ENCODE measurements at places on chromosomes 1 and 21. TPM values are rescaled to one million over a fixed set of nuclear protein-coding genes. Genes with fewer than 3 reads are reported as not detected.

Gene KIF14
- 1.8 TPM for total RNA-seq

Gene CLCN6
- 22.4 TPM for total RNA-seq

Gene PCNX2
- total RNA-seq, result 68.4 TPM

Gene IFFO2
- total RNA-seq, result 6.8 TPM

Gene UTS2
- 0.29 TPM for total RNA-seq

Gene KCNN3
- total RNA-seq, result under 0.01 TPM

Gene NPR1
- under 0.01 TPM for total RNA-seq

Gene PRAMEF25
- not detected for total RNA-seq

Gene IFNLR1
- under 0.01 TPM for total RNA-seq

Gene OR6N1
- total RNA-seq, result not detected

Gene PAX7
- not detected for total RNA-seq

Gene ACTA1
- total RNA-seq, result not detected

Gene HJV
- not detected for total RNA-seq

Gene PTPN7
- total RNA-seq, result not detected

Gene FOXD3
- not detected for total RNA-seq

Gene TEDDM1
- total RNA-seq, result not detected

Gene CHI3L2
- 2.4 TPM for total RNA-seq

Gene MATN1
- total RNA-seq, result under 0.01 TPM

Gene CR1L
- total RNA-seq, result not detected

Gene CD5L
- not detected for total RNA-seq

Gene VHLL
- not detected for total RNA-seq

Gene C8B
- total RNA-seq, result not detected

Gene TRAPPC10
- total RNA-seq, result 36.2 TPM

Gene PLA2G5
- total RNA-seq, result 2.9 TPM

Gene FCRL4
- total RNA-seq, result not detected

Gene KIF1B
- total RNA-seq, result 35.8 TPM

Gene CHODL
- total RNA-seq, result not detected

Gene RAD54L
- 0.59 TPM for total RNA-seq

Gene CYP4A22
- total RNA-seq, result not detected

Gene KRTAP21-3
- not detected for total RNA-seq

Gene DMRTA2
- total RNA-seq, result under 0.01 TPM

Gene PLPPR5
- total RNA-seq, result not detected

Gene C1orf53
- total RNA-seq, result 6.5 TPM

Gene CLIC6
- total RNA-seq, result under 0.01 TPM

Gene HHAT
- 5.1 TPM for total RNA-seq

Gene CA6
- total RNA-seq, result not detected

Gene PRR9
- total RNA-seq, result not detected

Gene CHTOP
- 40.9 TPM for total RNA-seq

Gene GRHL3
- total RNA-seq, result not detected

Gene GPX7
- total RNA-seq, result 74.0 TPM

Gene ZNF684
- 3.6 TPM for total RNA-seq

Gene ARHGEF16
- total RNA-seq, result not detected

Gene RSPO1
- total RNA-seq, result 0.36 TPM

Gene GABRD
- not detected for total RNA-seq

Gene PANK4
- 15.2 TPM for total RNA-seq

Gene DYNLT5
- 1.4 TPM for total RNA-seq

Gene PGLYRP4
- not detected for total RNA-seq

Gene DNAH14
- total RNA-seq, result 25.0 TPM

Gene ATP5IF1
- total RNA-seq, result 53.3 TPM

Gene GPR37L1
- total RNA-seq, result not detected

Gene CRYAA
- not detected for total RNA-seq

Gene OVAAL
- not detected for total RNA-seq
